Activated CD4-positive, alpha-beta T cell treated with anti-CD3 and anti-CD28 coated beads, Interleukin-2, amount 10 ng/mL, durations not matched to agents 24 days and 14 days (primary cell): ENCODE measurements at places on chromosomes 13 and 19.
A peak's percentile ranks its signal among the peaks of the same experiment; 100 is the strongest.

GRCh38 chr13:111482126-111482525 lies 161.7 kb downstream of the TEX29 start:
- no peaks in the 10 kb centered on the region for H3K27me3 ChIP-seq
- no peaks in the 10 kb centered on the region for H3K4me1 ChIP-seq
- H3K36me3 ChIP-seq: no peaks in the 10 kb centered on the region
- no peak overlapping the region for H3K27ac ChIP-seq
- no peak overlapping the region for H3K4me3 ChIP-seq
- no peak for DNase-seq

GRCh38 chr13:84118839-84119409 lies 236.7 kb upstream of the SLITRK1 start:
- no peaks in the 10 kb centered on the region for H3K4me1 ChIP-seq
- H3K4me3 ChIP-seq: no peak overlapping the region
- H3K27me3 ChIP-seq: no peaks in the 10 kb centered on the region
- no peaks in the 10 kb centered on the region for H3K36me3 ChIP-seq
- H3K27ac ChIP-seq: no peak overlapping the region

GRCh38 chr13:41660411-41660810 lies 203.1 kb downstream of the RGCC start:
- no peak overlapping the region for H3K27ac ChIP-seq
- peaks cover 4% of the 10 kb centered on the region for H3K4me1 ChIP-seq
- no peaks in the 10 kb centered on the region for H3K27me3 ChIP-seq
- H3K36me3 ChIP-seq: no peaks in the 10 kb centered on the region
- H3K4me3 ChIP-seq: no peak overlapping the region

DNA sequence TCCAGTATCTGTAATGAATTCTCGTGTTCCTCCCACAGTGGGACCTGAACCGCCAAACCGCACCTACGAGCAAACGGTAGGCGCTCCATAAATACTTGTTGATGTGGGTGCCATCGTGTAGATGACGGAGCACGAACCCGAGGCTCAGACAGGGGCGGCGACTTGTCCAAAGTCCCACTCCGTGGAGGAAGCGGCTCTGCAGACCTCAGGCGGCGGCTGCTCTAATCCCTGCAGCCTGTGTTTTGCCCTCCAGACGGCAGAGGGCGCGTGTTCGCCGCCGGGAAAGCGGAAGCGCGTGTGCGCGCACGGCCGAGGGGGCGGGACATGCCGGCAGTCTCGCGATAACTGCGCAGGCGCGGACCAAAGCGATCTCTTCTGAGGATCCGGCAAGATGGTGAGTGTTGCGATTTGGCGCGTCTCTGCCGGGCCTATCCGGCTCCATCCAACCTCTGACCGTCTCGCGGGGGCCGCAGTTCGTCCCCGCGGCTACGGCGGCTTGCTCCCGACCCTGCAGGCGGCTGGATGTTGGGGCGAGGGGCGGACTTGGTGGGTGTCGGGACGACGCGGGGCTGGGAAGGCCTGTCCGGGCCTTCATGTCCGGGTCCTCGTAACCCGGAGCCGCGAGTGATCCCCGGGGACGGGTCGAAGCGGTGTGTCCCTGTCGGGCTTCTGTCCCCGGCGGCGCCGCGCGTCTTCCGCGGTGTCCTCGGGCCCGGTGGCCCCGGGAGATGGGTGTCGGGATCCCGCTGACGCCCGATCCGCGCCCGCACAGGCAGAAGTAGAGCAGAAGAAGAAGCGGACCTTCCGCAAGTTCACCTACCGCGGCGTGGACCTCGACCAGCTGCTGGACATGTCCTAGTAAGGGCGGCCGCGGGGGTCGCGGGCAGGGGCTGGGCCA lies at the start of gene RPS15:
Gene RPS15, plus strand, starts transcription at position 362 of the 898 bp plus-strand sequence. Its CDS starts 30 bp downstream, at position 392.
- peaks cover 47% of the 10 kb centered on the region for H3K36me3 ChIP-seq
- peak within 1 kb of the TSS; percentile 100 for H3K27ac ChIP-seq
- H3K27me3 ChIP-seq: no peaks in the 10 kb centered on the region
- peaks cover 18% of the 10 kb centered on the region for H3K4me1 ChIP-seq

DNA sequence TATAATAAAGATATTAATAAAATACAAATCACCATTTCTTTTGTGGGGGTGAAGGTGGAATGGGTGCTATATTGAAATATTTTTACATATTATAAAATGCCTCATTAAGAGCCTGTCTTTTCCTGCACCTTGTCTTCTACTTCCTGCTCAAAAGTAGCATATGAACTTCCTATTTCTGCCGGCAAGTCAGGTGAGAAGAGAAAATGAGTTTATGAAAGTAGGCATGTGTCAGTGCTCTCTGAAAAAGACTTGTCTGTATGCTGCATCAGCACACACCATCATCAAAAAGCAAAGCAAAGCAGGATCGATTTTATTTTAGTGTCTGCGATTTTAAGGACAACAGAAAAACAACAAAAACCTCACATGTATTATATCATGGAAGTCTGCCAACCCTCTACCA lies 114.2 kb downstream of the RAP2A start:
- no peak overlapping the region for H3K27ac ChIP-seq
- no peaks in the 10 kb centered on the region for H3K36me3 ChIP-seq
- no peak for DNase-seq
- no peak overlapping the region for H3K4me3 ChIP-seq
- no peaks in the 10 kb centered on the region for H3K27me3 ChIP-seq
